ENCODE measurements at places on chromosomes 12 and 14.

GRCh38 chr12:124347805-124348658 lies 53.1 kb downstream of the RFLNA start:
- no peak for DNase-seq

- no peak for DNase-seq
Measured at GRCh38 chr12:87310126-87310525, 719.1 kb downstream of the C12orf50 start.

- DNase-seq: no peak
Measured at GRCh38 chr12:97760601-97761000, 298.0 kb downstream of the RMST start.

- no peak for DNase-seq
Measured at GRCh38 chr12:13194401-13195110, 2.0 kb upstream of the EMP1 start.

DNA sequence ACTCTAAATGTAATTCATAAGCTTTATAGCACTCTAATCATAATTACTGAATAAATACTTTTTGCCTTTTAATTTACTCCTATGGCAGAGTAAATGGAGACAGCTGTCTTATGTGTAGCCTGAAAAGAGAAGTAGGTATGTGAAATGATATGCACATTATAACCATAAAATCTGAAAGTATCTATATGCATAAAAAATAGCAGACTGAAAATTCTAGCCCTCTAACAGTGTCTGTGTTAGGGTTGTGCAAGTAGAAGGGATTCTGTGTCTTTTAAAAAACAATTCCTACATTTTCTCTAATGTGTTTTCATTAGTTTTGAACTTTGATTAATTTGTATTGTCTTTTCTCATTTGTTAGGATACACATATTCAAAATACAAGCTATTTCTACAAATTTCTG lies 94.9 kb downstream of the TXNDC16 start:
- no peak for DNase-seq

GRCh38 chr12:132340266-132341035 lies 11.1 kb upstream of the GALNT9 start:
- no peak for DNase-seq

DNA sequence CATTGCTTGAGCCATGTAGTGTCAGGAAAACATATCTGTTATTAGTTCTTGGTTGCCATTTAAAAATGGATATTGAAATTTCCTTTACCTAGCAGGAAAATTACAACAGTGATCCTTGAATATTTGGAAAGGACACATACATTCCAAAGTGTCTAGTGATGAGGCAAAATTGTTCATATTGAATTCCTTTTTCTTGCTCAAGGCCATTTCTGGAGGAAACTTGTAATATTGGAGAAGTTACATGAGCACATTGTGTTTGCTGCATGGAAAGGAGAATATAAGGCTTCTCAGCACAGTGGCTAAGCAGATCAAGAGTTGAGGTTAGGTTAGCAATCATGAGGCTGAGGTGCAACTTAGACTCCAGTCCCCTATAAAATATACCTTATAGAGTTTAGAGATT lies 121.9 kb downstream of the PDE3A start:
- DNase-seq: no peak

GRCh38 chr12:119096429-119097202 lies 82.1 kb upstream of the HSPB8 start:
- no peak for DNase-seq

GRCh38 chr14:102046337-102047278 lies 40.2 kb downstream of the HSP90AA1 start:
- no peak for DNase-seq

GRCh38 chr14:91322623-91323022 lies 78.1 kb upstream of the GPR68 start:
- DNase-seq: no peak

DNA sequence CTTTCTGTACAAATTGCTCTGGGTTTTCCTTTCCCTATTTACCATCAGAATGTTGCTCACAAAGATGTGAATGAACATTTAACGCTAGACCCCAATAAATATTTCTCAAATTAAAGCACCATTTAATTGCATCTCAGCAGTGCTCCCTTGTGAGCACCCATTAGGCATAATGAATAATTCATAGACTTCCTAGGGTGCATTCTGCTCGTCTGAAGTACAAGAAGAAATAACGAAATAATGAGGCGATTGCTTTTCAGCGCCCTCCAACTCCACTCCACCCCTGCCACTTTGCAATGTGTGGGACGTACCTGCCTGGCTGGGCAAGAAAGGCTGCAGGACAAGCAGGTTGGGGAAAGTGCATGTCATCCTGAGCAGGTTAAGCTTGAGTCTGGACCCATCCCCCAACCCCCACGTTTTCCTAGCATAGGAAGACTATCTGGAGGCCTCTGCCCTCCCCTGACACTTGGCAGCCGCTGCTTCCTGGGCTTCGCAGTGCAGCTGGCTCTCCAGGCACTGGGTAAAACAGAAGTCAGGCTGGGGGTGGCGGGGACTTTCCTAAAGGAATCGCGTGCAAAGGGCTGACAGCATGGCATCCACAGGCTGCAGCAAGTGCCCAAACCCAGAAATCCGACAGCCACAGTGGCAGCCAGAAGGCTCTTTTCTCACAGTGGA lies 253.7 kb downstream of the DUSP6 start:
- DNase-seq: no peak

DNA sequence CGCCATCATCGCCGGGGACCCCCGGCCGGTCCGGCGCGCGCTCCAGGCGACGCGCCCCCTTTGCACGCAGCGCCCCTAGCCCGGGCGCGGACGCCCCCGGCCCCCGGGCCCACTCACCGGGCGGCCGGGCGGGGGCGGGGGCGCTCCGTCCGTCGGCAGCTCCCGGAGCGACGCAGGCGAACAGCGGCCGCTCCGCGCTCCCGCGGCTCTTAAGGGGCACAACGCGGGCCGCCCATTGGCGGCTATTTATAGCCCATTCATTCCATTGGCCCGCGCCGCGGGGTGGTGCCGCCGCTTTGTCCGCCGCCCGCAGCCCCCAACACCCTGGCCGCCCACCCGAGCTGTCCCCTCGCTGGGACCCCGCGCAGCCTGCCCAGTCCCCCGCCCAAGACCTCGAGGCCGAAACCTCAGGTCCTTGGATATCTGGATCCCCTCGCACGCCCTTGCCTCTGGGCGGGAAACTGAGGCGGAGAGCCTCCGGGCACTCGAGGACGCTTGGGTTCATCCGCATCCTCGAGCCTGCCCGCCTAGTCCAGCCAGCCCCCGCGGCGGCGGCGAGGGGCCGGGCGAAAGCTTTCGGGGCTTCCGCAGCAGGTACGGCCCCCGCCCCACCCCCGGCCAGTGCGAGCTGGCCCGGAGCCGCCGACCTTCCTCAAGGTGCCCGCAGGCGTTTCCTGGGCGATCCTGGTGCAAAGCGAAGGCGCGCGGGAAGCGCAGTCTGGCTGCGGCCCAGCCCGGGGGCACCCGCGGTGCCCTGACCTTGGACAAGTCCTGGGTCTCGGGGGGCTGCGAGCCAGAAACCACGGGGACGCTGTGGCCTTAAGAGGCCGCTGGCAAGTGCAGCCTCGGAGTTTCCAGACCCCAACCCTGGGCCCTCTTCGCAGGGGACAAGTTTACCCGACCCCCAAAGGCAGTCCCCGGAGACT lies at the start of gene CKB:
TSS of gene CKB (minus strand) at position 182 of the 926 bp plus-strand sequence. CDS start 337 bp downstream, outside the sequence.
- no peak for DNase-seq

DNA sequence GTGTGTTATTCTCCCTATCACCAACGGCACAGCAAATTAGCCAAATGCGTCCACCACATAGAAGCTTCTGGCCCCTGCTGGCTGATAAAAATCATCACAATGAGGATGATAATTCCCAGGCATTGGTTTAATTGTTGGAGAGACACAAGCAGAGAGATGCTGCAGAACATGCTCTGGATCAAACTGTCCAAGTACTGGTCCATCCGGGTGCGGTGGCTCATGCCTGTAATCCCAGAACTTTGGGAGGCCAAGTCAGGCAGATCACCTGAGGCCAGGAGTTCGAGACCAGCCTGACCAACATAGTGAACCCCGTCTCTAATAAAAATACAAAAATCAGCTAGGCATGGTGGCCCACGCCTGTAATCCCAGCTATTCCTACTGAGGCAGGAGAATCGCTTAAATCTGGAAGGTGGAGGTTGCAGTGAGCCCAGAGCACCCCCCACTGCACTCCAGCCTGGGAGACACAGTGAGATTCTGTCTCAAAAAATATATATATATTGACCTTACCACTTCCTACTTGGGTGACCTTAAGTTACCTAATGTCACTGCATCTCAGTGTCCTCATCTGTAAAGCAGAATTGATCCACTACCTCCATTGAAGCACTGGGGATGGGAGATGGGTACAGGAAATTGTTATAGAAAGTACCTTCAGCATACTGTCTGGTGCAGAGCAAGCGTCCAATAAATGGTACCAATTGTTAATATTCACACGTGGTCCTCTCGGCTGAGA lies 83.7 kb upstream of the EGLN3 start:
- DNase-seq: no peak

DNA sequence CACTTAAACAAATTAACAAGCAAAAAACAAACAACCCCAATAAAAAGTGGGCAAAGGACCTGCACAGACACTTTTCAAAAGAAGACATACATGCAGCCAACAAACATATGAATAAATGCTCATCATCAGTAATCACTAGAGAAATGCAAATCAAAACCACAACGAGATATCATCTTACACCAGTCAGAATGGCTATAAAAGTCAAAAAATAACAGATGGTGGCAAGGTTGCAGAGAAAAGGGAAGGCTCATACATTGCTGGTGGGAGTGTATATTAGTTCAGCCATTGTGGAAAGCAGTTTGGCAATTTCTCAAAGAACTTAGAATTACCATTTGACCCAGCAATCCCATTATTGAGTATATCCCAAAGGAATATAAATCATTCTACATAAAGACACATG lies 34.6 kb upstream of the NT5DC3 start:
- no peak for DNase-seq

- no peak for DNase-seq
Measured at GRCh38 chr14:53093206-53093605, 59.9 kb downstream of the DDHD1 start.

DNA sequence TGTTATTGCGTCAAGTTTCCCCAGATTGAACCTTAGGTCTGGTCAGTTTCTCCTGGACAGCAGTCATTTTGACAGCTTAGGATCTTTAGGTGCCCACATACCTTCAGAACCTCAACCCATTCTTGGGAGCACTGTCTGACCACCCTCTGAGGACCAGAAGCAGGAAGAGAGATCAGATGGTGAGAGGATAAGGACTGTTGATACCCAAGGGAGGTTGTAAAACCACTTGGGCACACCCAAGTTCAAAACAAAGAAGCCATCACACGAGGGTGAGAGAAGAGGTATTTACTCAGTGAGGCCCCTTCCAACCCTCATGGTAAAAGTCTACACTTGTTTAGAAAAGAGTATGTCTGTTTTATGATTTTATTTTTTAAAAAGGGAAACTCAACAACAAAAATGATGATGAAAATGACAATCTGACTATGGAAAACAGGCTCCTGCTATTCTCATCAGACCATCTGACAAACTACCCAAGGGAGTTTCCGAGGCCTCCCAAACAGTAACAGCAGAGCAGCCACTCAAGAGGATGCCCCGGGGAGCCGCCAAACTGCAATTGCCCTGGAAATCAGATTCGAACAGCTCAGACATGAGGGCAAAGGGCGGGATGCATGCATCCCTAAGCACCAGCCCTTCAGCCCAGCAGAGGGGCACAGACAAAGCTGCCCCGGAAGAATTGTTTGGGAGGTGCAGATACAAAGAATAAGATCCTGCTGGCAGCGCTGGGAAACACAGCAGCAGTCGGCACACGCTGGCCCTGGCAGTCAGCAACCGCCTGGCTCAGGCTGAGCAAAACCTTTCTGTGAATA lies 162.6 kb upstream of the PLEKHG7 start:
- DNase-seq: no peak
